ENCODE measurements at places on chromosomes 13 and 19. TPM values are rescaled to one million over a fixed set of nuclear protein-coding genes. Genes with fewer than 3 reads are reported as not detected.

- DNase-seq: no peak
- H3K27me3 ChIP-seq: no peaks in the 10 kb centered on the region
- H3K4me3 ChIP-seq: peak overlapping the region; percentile 24
Observed at GRCh38 chr19:52115526-52116053, 20.0 kb upstream of the ZNF841 start.

DNA sequence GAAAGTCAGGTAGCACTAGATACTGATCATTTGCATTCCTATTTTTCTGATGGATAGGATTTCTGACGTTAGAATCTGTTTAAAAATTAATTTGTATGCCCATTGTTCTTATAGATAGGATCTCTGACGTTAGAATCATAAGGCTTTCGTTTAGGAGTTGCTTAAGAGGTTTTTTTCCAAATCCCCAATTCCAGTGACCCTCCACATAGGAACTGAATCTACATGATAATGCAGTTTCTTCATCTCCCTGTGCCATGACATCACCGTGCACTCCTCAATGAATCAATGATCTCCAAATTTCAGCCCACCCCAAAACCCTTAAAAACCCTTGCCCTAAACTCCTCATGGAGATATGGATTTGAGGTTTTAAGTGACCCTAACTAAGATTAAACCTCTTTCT, 87.2 kb downstream of the RXFP2 start:
- DNase-seq: no peak
- H3K36me3 ChIP-seq: no peaks in the 10 kb centered on the region
- no peaks in the 10 kb centered on the region for H3K4me1 ChIP-seq
- no peaks in the 10 kb centered on the region for H3K27me3 ChIP-seq

Gene ZNF850
- total RNA-seq: 5.1 TPM

- no peaks in the 10 kb centered on the region for H3K27me3 ChIP-seq
- no peak for DNase-seq
- H3K4me1 ChIP-seq: no peaks in the 10 kb centered on the region
- no peaks in the 10 kb centered on the region for H3K36me3 ChIP-seq
- H3K4me3 ChIP-seq: no peak overlapping the region
Observed at GRCh38 chr13:94462670-94463069, 16.8 kb downstream of the DCT start.

All from ascending aorta (tissue), 2 donors.